CD4-positive, alpha-beta T cell treated with Interleukin-6 at 100 ng/mL for 8 hours (primary cell): ENCODE measurements at places on chromosomes 3 and 15.
A peak's percentile ranks its signal among the peaks of the same experiment; 100 is the strongest.

DNA sequence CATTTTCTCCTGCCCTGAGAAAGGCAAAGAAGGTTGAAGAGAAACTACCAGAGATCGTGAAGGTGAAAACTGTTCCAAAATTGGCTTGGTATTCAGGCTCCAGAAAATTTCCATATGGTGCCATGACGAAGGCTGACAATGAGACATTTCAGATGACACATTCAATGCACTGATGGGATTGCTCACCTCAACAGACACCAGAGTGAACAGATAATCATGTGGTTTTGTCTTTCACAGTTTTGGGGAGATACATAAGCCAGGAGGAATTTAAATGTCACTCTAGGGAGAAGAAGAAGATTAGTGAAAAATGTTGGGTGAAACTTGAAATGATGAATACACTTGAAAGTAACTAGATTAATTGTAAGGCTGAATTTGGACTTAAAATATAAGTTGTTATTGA, 339.7 kb upstream of the EPHA3 start:
- no peak for DNase-seq

- DNase-seq = no peak
Measured at GRCh38 chr3:171192176-171192854, 165.8 kb upstream of the SLC2A2 start.

DNA sequence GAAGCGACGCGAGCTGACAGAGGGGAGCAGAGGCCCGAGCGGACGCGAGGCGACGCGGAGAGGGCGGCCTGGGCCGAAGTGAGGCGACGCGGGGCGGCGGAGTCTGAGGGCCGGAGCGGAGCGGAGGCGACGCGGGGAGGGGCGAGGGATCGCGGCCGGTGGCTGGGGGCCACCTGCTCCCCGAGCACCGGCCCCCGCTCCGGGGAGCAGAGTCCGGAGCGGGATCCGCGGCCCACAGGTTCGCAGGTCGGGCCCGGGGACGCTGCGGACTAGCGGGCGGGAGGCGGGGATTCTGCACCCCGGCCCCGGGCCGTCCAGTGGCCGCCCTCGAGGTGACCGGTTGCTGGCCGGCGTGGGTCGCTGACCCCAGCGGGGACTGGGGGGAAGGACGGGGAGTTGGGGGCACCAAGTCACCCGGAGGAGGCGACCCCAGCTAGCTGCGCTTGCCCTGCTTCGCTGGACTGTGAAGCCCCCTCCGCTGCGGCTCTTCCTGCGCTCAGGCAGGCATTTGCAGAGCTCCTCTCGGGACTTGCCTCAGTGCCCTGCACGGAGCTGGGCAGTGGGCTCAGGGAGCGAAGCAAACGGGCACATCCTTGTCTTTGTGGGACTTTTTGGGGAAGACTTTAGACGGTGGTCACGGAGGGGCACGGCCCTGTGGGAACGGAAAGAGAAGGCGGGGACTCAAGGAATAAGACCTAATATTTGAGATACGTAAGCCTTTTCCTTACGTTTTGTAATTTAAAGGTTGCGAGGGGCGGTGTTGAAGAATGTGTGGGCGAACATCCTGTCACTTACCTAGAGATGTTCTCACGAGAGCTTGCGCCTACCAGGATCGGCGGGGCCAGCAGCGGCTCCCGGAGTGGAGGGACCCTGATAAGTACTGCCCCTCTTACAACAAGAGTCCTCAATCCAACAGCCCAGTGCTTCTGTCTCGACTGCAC, 566 bp downstream of the HMCES start:
- DNase-seq = peak; percentile 44

GRCh38 chr3:98690876-98691275, 72.3 kb upstream of the ST3GAL6 start:
- DNase-seq = no peak

DNA sequence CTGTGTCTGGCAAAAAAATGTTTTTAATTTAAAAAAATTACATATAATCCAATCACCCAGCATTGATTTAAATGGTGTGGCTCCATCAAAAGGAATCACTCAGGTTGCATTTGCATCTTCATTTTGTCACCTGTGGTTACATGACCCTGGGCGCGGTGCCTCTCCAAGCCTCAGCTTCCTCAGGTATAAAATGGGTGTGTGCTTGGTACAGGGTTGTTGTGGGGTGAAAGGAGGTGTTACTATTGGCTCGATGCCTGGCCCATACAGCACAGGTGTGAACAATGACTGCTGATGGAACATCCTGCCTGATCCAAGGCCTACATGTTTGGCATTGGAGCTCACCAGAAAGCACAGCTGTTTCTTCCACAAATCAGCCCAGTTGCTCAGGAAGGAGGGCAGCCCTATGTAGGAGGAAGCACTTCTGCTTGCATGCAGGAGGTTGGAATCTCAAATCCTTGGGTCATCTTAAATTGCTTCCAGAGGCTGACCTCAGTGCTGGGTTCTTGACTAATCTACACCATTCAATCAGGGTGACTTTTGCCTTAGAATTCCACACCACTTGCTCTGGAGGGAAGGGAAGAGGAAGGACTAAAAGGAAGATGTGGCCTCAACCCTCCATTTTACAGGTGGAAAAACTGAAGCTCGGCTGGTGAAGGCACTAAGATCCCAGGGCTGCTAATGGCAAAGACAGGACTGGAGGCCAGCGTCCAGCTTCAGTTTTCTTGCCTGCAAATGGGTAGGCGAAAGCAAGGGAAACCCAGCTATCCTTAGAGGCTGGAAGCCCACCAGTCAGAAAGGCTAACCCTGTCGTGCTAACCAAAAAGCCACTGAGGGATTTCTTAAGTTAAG, 31.7 kb downstream of the BHLHE40 start:
- peak; percentile 40 for DNase-seq

DNA sequence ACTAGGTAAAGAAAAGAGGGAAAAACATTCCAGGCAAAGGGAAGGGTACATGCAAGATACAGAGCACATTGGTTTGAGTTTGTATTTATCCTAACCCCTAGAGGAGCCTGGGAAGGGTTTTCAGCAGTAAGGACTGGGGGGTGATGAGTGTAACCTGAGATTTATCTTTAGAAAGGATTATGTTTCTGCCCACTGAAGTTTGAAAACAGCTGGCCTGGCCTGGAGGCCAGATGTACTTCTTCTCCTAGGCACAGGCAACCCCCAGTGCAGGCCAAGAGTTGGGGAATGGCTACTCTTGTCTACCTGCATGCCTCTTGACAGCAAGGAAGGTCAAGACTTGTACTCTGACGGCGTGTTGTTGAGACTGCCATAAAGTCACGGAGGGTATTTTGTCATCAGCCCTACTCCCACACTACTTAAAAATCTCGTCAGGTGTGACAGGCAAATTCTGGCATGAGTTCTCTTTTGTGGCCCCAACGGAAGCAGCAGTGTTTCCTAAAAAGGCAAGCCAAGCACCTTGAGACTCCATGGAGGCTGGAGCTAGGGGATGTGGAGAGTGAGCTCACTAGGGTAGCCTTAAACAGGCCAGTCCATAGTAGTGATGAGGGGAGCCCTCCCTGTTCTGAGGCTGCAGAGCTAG, 241.5 kb upstream of the WNT5A start:
- DNase-seq = no peak

- no peak for DNase-seq
Measured at GRCh38 chr3:23758253-23758838, 47.4 kb upstream of the UBE2E1 start.

DNA sequence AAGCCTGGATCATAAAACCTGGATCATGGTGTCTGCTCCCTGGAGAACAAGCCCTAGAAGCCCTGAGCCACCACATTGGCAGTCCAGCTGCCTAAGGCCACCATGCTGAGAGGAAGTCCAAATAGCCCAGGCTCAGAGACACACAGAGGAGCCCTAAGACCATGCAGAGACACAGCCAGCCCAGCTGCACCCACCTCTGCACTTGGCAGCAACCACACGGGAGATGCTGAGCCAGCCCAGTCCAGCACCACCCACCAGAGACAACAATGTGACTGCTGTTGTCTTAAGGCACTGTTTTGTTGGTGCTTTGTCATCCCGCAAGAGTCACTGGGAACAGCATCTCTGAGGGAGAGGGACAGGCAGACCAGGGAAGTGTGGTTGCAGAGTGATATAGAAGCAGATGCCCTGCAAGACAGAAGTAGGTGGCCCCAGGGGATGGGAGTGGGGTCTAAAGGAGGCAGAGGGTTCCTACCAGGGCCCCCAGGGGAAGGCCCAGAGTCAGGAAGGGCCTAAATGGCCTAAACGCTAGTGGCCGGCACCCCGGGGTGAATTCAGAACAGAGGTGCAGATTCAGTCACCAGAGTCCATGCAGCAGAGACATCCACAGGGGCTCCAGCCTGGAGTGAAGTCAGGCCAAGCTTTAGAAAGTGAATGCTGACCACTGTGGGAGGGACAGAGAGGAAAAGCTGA, 105.4 kb upstream of the PRR20G start:
- DNase-seq = no peak

DNA sequence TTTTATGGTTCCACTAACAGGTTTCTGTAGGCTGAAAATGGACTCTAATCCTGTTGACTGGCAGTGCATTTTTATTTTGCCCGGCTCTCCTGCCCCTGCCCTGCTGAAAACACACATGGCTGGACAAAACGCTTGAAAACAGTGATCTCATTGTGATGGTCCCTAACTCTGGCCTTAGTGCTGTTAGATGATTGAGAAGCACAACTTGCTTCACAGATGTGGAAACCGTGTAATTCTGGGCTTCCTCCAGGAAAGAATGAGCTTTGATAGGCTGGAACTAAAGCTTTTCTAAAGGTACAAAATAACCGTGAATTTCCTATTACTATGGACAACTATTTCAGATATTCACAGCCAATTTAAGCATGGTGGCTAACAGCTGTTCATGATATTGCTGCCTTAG, 121.4 kb downstream of the VGLL3 start:
- no peak for DNase-seq

DNA sequence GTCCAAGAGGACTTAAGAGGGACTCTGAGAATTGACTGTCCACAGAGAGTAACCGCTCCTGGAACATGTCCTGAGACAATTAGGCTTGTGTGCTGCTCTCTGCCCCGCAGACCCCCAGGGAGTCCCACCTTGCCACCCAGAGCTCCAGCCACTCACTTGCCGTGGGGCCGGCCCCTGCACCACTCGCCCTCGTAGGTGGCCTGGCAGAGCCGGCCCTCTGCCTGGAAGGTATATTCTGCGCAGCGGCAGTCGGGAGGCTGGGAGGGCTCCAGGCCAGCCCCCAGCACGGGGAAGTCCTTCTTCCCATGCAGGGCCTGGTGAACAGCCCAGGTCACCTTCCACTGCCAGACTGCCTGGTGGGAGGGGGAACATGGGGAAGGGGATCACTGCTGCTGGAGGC, 10.5 kb downstream of the ALS2CL start:
- no peak for DNase-seq

GRCh38 chr3:151037746-151038477, 47.6 kb upstream of the MED12L start:
- DNase-seq = no peak

DNA sequence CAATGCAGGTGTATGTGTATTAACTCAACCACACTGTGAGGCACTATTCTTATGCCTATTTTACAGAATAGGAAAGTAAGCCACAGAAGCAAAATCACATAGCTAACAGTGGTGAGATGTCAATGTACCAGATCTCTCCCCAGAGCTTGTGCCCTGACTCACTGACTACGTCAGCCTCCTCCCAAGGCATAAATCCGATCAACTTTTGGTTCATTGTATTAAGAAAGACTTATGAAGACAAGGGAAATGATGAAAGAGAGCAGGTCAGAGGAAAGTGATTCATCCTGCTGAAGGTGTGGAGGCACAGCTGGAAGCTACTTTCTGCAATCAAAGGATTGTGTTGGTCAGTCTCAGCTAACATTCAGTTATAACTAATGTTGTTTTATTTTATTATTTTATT, 33.0 kb upstream of the SV2B start:
- DNase-seq = no peak

DNA sequence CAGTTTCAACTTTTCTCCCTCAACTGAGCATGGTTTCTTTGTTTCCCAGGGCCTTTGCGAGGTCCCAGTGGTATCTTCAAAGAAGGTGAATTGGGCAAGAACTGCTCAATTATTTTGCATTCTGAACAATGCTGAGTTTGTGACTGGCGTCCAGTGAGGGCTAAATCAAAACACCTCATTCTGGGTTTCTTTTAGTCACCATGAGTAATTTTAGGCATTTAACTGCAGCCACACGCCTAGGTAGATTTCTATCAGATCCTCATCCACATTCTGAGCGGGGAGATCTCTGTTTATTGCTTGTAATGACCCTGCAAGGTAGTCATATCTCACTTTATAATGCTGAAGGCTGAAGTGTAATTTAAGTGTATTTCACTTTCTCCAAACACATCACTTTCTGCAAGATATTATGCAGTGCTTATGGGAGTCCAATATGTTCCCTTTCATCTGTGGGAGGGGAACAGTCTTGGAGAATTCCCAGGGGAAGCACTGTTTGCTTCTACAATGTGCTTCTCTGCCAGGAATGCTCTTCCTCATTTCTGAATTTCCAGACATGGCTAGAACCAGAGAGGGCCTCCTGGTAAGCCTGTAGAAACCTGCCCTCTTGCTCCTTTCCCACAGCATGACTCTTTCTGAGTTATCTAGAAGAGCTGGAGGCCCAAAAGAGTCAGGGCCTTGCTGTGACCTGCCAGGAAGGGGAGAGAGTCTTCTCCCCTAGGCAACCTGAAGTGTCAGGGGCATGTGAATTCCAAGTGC, 91.7 kb downstream of the FRMD4B start:
- no peak for DNase-seq

GRCh38 chr3:87191175-87191574, 35.9 kb upstream of the CHMP2B start:
- no peak for DNase-seq

DNA sequence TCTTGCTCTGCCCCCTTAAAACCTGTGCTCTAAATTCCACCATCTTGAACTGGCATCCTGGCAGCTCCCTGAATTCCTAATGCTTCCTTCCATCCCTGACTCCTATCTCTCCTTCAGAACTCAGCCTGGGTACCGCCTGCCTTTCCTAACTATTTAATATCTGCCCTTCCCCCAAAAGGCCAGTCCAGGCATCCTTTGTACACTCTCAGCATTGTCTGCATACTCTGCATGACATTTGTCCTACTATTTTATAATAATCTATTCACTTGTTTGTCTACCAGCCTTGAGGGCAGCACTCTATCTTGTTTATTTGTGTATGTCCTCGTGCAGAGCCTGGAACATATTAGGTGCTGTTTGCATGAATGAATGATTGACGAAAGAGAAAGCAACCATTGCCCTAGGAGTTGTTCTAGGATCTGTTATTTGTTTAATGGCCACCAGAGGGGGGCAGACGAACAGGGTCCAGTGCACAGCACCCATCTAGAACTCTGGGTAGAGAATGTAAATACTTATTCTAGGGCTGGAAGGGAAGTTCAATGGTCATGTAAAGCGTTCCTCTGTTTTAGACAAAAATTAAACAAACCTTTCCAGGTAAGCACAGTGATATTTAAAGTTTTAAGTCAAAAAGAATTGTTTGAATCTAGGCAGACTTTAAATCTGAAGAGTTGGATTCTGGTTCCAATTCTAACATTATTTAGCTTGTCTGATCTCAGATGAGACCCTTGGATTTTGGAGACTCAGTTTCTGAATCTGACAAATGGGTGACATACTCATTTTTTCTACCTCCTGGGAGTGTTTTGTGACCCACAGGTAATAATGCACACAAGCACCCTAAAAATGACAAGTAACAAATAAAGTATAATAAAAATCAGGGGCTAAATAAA, 125.8 kb upstream of the GALNT15 start:
- DNase-seq = peak; percentile 49

- no peak for DNase-seq
Measured at GRCh38 chr3:46413951-46414350, 6.9 kb downstream of the CCRL2 start.

GRCh38 chr3:101964861-101965260, 115.5 kb downstream of the NFKBIZ start:
- DNase-seq = no peak
